ENCODE measurements at places on chromosomes 3 and 15.

DNA sequence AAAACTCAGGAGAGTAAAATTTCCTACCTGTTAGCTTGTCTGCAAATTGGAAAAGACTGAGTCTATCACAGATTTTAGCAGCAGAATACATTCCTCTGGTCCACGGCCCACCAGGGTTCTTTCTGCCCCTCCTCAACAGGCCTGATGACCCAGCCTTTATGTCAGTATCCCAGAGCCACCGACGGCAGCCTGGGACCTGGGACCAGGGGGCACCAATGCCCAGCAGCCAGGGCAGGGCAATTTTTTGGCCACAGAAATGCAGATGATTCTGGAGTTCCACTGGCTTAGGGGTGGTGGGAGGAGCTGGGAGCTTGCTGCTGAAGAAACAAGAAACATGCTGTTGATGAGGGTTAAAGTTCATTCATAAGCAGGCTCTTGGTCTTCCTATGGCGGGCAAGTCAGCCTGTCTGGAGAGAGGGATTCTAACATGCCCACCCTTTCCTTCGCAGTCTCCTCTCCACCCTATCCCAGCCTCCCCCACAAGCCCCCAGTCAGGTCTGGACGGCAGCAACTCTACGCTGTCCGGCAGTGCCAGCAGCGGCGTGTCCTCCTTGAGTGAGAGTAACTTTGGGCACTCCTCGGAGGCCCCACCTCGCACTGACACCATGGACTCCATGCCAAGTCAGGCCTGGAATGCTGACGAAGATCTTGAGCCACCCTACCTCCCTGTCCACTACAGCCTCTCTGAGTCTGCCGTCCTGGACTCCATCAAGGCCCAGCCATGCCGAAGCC lies 4.3 kb upstream of the MANF start:
- no peak for DNase-seq

- no peak for DNase-seq
Observed at GRCh38 chr3:26449996-26450395, 172.6 kb upstream of the LRRC3B start.

DNA sequence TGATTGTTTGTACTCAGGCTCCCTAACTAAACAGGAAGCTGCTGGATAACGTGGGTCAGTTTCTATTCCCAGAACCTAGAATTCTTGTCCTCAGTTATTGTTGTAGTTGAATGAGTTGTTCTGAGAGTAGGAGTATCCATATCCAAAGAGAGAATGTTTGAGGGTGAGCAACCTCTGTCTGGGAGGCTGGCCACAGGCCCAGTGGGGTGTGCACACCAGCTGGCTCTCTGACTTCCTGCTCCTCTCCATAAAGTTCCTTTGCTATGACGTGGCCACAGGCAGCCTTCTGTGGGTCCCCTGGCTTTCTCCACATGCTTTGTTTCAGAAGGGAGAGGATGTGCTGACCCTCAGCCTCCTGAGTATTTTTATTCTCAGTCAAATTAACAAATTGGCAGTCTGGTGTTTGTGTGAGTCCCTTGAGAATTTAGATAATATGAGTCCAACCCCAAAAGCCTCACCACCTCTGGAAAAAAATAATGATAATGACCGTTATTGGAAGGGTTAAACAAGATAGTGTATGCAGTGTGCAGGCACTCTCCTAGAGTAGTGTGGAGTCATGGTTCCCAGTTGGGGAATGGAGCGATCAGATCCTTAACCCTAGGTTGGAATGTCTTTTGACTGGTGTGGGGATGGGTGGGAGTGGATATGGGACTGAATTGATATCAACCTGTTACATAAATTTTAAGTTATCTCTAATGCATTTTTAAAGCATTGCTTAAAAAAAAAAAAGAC lies 47.6 kb upstream of the MED12L start:
- DNase-seq: peak; percentile 64

GRCh38 chr3:51773529-51774056 lies 5.4 kb downstream of the IQCF6 start:
- no peak for DNase-seq

GRCh38 chr3:133197619-133198018 lies 159.4 kb downstream of the TMEM108 start:
- no peak for DNase-seq

- no peak for DNase-seq
Observed at GRCh38 chr3:170670504-170670903, 84.6 kb upstream of the SLC7A14 start.

DNA sequence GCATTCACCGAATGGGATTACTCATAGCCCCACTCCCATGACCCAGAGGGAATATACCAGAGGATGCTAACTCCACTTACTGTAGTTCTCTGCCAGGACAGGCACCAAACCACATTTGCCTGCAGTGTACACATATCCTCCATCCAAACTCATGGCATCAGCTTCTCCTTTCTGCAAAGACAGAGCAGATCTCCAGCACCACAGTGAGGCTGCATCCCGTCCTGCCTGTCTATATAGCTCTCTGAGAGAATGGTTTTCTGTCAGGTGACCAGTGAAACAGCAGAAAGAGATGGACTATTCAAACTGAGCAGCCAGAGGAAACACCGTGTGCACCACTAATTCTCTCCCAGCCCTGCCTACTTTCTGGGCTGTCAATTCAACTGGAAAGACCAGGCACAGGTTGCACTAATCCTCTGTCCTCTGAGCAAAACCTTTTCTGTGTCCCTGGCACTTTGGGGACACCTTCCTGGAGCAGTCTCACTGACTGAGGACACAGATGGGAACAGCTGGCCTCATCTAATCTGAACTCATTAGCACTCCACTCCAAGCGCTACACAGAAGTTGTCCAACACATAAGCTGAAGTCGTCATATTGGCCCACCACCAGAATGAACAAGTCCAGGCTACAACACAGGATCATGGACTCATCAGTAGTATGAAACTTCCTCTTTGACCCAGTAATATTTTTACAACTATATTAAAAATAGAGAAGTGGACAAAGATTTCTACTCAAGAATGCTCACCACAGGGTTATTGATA lies 17.3 kb downstream of the LTF start:
- no peak for DNase-seq

DNA sequence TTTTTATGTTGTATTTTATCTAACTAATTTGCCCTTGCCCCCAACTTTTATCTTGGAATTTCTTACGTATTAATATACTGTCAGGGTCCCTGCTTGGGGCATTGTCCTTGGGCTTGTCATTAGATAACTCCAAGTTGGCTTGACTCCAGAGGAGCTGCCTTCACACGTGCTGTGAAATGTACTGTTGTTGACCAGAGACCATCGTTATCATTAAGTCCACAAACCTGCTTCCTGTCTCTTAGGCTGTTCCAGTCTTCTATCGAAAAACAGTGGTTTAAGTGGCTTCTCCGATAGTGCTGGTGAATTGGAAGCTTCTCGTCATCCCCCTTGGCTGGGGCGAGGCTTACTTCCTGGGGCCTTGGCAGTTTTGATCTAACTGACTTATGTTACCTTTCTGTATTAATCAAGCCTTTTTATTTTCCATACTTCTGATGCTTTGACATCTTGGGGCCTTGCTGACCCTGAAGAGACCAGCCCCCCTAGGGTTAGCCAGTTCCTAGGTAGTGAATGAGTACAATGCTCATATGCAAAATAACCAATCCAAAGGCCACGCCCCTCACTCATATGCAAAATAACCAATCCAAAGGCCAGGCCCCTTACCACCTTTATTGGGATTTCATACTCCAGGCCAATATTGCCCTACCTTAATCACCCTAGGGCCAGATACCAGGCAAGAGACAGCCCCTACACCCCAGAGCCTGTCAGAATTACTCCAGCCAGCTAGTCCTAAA lies 164.5 kb downstream of the IGF1R start:
- DNase-seq: no peak

- no peak for DNase-seq
Observed at GRCh38 chr3:101512396-101512645, 691 bp downstream of the SENP7 start.

- no peak for DNase-seq
Observed at GRCh38 chr3:171860830-171861535, 17.8 kb downstream of the TMEM212 start.

DNA sequence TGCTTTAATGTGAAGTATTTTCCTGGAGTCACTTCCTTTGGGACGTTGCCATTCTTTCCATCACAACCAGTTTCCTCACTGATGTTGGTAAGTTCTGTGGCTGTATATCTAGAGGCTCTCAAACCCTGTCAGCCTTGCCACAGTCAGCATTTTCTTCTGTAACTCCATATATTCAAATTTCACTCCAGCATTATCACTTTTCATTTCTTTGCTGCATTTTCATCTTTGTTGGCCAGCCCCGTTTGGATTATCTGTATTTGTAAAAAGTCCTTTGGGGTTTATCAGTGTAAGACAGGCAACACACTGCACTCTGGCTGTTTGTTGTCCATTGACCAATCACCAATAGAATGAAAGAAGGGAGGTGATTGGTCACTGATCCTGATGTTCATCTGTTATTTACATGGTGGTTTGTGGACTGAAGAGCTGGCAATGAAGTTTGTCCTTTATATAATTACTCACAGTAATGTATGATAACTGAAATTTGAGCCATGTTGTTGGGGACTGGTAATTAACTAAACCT lies 20.3 kb downstream of the GMPS start:
- no peak for DNase-seq

DNA sequence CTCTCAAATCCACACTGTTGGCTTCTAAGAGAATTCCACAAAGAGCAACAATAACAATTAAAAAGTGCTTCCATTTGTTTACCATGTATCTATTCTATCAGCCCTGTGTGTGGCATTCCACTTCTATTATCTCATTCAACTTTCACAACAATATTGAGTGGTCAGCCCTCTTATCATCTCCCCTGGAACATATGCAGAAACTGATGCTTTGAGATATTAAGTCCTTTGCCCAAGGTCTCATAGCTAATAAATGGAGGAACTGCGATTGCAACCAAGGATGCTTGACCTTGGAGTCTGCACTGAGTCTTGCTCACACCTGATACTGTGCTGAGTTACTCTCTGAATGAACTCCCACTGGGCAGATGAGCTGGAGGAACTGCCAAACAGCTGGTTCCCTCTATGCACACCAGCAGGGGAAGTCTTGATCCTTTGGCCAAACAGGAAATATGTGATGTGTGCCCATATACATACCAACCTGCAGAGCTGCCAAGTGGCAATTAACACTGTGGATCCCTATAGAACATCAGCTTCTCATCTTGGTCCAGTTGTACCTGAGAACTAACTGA lies 144.7 kb upstream of the WNT5A start:
- DNase-seq: no peak

GRCh38 chr3:3573341-3573740 lies 225.9 kb upstream of the LRRN1 start:
- no peak for DNase-seq

DNA sequence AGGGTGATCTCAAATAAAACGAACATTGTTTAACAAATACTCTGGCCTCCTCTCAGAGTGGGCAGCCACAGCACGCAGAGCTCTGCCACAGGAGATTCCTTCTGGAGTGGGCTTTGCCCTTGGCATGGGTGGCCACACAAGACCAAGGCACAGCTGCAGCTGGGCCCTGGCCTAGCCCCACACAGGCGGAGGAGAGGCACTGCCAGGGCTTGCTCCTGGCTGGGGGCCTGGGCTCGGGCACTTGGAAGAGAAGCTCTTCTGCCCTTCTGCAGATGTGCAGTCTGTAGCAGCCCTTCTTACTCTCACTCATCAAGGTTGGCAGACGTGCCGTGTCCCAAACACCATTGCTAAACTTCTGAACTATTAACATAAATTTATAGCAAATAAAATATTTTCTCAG lies 67.2 kb downstream of the CRTC3 start:
- no peak for DNase-seq

DNA sequence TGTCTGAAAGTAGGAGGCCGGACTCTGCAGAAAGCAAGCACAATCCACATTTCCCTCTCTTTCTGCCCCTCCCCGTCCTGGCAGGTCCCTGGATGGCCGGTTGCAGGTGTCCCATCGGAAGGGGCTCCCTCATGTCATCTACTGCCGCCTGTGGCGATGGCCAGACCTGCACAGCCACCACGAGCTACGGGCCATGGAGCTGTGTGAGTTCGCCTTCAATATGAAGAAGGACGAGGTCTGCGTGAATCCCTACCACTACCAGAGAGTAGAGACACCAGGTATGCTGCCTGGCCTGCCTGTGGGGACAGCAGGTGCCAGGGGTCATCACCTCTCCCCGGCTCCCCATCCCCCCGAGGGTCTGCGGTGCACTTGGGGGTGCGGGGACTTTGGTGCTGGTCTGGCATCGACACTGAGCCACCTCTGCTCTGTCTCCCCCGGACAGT lies 89.6 kb downstream of the AAGAB start:
- no peak for DNase-seq

DNA sequence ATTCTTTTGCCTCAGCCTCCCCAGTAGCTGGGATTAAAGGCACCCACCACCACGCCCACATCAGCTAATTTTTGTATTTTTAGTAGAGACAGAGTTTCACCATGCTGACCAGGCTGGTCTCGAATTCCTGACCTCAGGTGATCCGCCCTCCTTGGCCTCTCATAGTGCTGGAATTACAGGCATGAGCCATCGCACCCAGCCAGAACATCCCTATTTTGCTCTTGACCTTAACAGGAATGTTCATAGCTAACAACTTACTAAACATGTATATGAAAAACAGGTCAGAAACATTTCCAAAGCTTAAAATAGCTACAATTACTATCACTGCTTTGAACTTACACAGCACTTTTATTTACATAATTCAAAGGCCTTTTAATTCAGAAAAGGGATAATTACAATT lies 33.7 kb downstream of the UQCC5 start:
- peak; percentile 40 for DNase-seq

DNA sequence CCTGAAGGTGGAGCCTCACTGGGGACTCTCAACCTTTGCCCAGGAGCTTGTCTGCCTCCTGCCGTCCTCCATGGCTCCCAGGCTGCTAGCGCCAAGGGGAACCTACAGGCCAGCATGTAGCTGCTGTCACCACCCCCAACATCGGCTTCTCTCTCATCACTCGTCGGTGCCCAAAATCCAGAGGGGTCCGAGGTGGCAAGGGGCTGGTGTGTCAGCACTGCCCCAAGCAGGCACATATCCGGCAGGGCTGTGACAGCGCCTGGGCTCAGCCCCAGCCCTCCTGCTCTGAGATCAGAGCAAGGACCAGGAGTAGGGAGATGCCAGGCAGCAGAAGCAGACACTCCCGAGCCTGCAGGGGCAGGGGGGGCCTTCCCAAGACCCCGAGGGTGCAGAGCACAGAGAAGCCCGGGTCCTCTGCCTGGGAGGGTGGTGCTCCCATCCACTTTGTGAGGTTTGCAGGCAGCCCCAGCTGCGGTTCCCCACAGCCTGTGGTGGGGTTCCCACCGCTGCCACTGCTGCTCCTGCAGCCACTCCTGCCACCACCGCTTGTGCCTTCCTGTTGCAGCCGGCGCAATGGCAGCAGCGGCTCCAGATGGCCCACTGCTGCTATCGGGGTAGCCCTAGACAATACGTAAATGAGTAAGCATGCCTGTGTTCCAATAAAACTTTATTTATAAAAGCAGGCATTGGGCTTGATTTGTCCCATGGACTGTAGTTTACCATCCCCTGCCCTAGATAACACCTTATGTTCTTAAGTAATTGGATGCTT lies 451.0 kb downstream of the EPHA6 start:
- no peak for DNase-seq

- DNase-seq: no peak
Observed at GRCh38 chr3:162769564-162769963, 1273.0 kb downstream of the OTOL1 start.

DNA sequence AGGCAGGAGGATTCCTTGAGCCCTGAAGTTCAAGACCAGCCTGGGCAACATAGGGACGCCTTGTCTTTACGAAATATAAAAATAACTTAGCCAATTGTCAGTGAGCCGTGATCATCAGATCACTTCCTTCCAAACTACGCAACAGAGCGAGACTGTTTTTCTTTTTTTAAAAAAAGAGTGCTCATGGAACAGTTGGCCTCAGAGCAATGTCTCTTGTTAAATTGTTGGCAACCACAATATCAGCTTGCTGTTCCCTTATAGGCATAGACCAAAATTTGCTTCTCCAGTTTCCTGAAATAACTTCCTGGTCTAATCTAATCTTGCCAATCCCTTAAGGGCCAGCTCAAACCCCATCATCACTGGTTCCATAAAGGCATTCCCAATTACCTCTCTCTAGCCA lies 93.3 kb upstream of the SLC4A7 start:
- DNase-seq: no peak
